ENCODE measurements at places on chromosomes 4 and X.

DNA sequence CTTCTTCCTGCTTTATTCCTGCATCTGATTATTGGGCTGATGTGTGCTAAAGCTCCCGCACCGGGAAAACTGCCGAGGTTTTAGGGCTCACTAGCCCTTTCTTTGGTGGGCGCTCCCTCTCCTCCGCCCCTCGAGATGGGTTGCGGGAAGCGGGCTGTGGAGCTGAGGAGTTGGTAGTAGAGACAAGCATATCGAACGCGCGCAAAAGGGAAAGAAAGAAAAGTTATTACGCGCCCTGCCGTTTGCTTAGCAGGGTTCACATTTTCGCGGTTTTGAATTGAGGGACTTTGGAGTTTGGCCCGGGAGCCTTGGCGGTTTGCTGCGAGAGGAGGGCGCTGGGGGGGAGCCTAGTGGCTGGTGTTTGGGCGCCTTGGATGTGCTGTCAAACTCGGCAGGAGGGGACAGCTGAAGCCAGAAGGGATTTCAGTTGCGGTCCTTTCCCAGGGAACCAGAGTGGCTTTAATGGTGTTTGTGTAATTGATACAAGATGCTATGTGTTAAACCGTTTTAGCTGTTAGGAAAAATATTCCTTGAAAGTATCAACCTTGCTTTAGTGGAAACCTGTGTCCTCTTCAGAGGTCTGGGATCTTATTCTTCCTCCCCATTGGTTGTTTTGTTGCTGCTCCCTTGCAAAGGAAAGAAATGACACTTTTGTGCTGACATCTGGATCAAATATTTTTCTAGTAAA lies 1.1 kb downstream of the GAB1 start:
- H3K27ac ChIP-seq, result no peak overlapping the region
- peaks cover 50% of the 10 kb centered on the region for H3K27me3 ChIP-seq
- H3K36me3 ChIP-seq, result no peaks in the 10 kb centered on the region
- H3K4me1 ChIP-seq, result peaks cover 11% of the 10 kb centered on the region
- H3K4me3 ChIP-seq, result peak overlapping the region; percentile 76

DNA sequence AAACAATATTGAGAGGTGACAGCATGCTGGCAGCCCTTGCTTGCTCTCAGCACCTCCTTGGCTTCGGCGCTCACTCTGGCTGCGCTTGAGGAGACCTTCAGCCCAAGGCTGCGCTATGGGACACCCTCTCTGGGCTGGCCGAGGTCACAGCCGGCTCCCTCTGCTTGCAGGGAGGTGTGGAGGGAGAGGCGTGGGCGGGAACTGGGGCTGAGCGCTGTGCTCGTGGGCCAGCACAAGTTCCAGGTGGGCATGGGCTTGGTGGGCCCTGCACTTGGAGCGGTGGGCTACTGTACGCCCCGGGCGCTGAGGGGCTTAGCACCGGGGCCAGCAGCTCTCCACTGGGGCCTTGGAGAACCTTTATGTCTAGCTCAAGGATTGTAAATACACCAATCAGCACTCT lies 1613.8 kb upstream of the IGFBP7 start:
- no peaks in the 10 kb centered on the region for H3K36me3 ChIP-seq
- no peak overlapping the region for H3K27ac ChIP-seq
- H3K27me3 ChIP-seq, result no peaks in the 10 kb centered on the region
- H3K4me1 ChIP-seq, result no peaks in the 10 kb centered on the region

DNA sequence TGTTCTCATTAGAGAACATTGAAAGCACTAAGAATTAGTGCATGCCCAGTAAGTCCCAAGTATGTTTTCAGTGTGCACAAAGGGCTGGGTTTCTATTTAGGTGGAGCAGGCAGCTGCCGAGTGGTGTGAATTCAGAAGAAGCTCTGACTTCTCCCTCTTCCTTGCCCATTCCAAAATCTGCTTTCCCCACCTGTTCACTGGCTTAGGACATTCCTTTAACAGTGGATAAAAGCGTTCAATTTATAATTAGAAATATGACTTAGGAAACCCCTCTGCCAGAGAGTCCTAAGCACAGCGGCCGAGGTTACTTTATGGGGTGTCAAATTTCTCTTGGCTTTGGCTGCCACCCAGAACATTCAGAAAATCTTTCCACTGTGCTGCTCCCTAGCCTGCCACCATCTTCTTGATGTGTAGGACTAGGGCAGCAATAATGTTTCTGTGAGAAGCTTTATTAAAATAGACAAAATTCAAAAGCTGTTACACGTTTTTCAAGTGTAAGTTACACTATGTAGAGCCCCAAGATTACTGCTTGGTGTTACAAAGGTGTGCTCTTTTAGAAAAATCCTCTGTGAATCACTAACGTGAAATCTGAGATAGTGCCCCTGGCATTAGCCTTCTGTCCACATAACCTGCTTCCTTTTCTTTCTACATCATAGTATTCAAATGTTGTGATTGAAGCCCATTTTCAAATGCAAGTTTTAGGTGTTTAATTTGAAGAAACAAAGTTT lies 191.6 kb upstream of the ANKRD50 start:
- no peak overlapping the region for H3K27ac ChIP-seq
- no peak for DNase-seq
- H3K36me3 ChIP-seq, result no peaks in the 10 kb centered on the region
- H3K4me3 ChIP-seq, result no peak overlapping the region
- no peaks in the 10 kb centered on the region for H3K27me3 ChIP-seq
- H3K4me1 ChIP-seq, result no peaks in the 10 kb centered on the region

DNA sequence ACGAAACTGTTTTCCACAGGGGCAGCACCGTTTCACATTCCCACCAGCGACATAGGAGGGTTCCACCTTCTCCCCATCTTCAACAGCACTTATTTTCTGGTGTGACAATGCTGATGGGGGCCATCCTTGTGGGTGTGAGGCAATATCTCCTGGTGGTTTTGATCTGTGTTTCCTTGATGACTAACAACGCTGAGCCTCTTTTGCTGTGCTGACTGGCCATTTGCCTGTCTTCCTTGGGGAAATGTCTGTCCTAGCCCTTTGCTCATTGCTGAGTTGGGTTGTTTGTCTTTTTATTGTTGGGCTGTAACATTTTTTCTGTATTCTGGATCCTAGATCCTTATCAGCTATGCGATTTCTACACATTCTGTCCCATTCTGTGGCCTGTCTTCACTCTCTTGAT lies 33.7 kb downstream of the ATP2B3 start:
- no peak overlapping the region for H3K27ac ChIP-seq
- H3K4me1 ChIP-seq, result no peaks in the 10 kb centered on the region
- no peaks in the 10 kb centered on the region for H3K27me3 ChIP-seq

DNA sequence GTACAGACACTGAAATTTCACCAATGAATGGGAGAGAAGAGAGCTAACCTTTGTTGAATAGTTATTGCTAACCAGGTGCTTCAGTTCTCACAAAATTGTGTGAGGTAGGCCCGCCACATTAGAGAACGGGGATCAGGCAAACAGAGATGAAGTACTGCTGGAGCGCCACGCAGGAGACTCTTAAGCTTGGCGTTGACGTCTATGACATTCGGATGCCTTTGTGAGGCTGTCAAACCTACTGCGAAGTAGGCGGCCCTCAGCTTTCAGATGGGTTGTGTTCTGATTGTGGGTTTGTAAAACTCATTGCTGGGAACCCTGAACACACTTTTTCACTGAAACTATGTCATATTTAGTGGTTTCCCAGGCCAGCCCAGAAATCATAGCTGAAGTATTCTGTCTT lies 173.6 kb downstream of the CBR4 start:
- no peaks in the 10 kb centered on the region for H3K36me3 ChIP-seq
- peaks cover 54% of the 10 kb centered on the region for H3K27me3 ChIP-seq

GRCh38 chrX:5998456-5998855 lies 230.2 kb downstream of the NLGN4X start:
- DNase-seq, result no peak
- no peaks in the 10 kb centered on the region for H3K27me3 ChIP-seq
- no peaks in the 10 kb centered on the region for H3K36me3 ChIP-seq
- H3K4me3 ChIP-seq, result no peak overlapping the region
- H3K4me1 ChIP-seq, result no peaks in the 10 kb centered on the region

DNA sequence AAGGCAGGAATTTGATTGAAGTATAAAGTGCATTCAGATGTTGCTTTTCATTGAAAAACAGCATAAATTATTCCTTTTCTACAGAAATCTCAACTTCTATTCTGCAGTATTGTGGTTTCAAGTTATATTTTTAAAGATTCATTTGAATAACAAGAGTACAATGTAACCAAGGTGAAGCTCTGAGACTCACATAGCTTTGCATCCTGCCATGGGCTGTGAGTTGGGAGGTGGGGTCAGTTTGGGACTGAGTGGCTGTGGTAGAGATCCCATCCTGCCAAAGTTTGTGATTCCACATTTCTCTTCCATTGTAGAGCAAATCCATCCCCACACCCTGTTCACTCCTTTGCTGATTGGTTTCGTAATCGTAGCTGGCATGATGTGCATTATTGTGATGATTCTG lies 69.2 kb downstream of the KIT start:
- no peak overlapping the region for H3K4me3 ChIP-seq
- H3K4me1 ChIP-seq, result no peaks in the 10 kb centered on the region
- DNase-seq, result no peak
- no peaks in the 10 kb centered on the region for H3K27me3 ChIP-seq
- H3K36me3 ChIP-seq, result peaks cover 15% of the 10 kb centered on the region
- no peak overlapping the region for H3K27ac ChIP-seq

- H3K4me3 ChIP-seq, result no peak overlapping the region
- no peak overlapping the region for H3K27ac ChIP-seq
- DNase-seq, result no peak
- no peaks in the 10 kb centered on the region for H3K27me3 ChIP-seq
These were observed 29.9 kb upstream of the STS start for GRCh38 chrX:7117587-7117986.

GRCh38 chrX:136220540-136220939 lies 30.7 kb downstream of the MAP7D3 start:
- no peaks in the 10 kb centered on the region for H3K27me3 ChIP-seq
- no peak overlapping the region for H3K4me3 ChIP-seq
- H3K27ac ChIP-seq, result no peak overlapping the region
- peaks cover 16% of the 10 kb centered on the region for H3K4me1 ChIP-seq
- DNase-seq, result no peak

DNA sequence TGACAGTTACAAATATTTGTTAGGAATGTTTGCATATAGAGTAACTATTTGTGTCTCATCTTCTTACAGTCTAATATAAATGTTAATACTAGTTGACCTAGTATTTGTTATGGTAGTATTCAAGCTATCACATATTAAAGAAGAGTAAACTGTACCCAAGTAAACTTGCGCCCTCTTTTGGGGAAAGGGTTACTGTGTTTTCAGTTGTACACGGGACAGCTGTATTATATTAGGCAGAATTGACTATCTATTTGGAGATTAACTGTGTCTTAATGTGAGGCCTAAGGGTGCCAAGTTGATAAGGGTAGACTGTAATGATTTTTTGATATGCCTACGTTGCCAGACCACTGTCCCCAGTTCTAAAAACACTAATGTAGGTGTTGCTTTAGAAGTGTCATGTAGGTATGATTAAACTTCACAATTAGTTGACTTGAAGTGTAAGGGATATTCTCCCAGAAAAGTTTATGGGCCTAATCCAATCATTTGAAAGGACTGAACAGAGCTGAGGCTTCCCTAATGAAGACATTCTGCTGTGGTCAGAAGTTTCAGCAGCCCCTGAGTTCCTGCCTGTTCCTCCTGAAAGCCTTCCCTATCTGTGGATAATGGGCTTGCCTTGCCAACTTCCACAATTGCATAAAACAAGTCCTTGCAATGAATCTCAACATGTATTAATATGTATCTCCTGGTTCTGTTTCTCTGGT lies 172.8 kb upstream of the CXCL13 start:
- H3K27me3 ChIP-seq, result peaks cover 4% of the 10 kb centered on the region
- H3K4me1 ChIP-seq, result peaks cover 4% of the 10 kb centered on the region
- H3K4me3 ChIP-seq, result no peak overlapping the region

Measured in activated CD8-positive, alpha-beta T cell treated with anti-CD3 and anti-CD28 coated beads, Interleukin-2, amount 10 ng/mL, durations not matched to agents 7 days and 5 days (primary cell).